ENCODE measurements at places on chromosomes 12 and 14.

- peak; percentile 61 for DNase-seq
These were observed 54.5 kb upstream of the MAX start for GRCh38 chr14:65156568-65157366.

DNA sequence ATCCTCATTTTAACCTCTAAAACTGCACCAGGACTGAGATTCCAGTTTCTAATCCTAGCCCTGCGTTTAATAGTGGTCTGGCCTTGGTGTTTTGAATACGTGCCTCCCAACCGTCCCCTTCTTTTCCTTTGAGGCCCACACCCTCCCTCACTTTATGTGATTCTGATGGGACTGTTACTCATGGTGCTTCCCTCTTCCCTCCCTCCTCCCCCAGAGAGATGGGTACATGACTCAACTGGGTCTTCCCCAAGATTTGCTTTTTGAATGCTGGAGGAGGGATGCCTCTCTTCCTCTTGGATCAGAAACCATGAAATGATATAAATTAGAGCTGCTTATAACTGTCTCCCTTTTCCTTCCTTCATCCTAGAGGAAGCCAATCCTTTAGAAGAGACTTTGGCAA is 8.2 kb upstream of the PPP2R5E start:
- DNase-seq: peak; percentile 60

DNA sequence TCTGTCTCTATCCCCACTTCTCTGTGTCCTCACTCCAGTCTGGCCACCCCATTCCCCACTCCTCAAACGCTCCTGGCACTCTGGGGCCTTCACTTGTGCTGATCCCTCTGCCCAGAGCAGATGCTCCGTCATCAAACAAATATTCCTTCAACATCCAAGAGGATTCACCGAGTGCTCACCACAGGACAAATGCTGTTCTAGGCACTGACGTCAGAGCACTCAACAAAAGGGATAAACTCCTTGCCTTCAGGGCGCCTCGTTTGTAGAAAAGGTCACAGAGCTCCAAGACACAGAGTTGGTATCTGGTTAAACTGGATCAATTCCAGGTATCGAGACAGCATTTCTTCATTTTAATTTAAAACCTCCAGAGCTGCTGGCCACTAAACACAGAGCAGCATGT is 35.3 kb downstream of the PSMC1 start:
- DNase-seq: no peak

DNA sequence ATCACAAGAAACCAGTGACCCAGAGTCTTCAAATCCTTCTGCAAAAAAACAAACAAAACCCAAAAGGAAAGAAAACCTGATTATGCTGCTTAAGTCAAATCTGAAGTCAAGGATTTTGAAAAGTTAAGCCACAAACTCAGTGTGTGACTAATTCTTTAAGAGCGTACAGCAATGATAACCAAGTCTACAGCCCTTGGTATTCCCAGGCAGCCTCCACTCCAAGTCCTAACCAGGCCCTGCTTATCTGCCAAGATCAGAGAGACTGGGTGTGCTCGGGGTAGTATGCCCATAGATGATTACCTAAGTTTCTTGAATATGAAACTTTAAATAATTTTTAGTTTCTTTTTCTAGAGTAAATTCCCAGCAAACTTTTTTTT is 13.1 kb downstream of the PGAM5 start:
- peak; percentile 63 for DNase-seq

- DNase-seq: no peak
These were observed 221.3 kb upstream of the RTL1 start for GRCh38 chr14:101124815-101125214.

- DNase-seq: no peak
These were observed 39.6 kb downstream of the CFAP251 start for GRCh38 chr12:121957861-121958515.

Measured in NCI-H226 (cell line).